ENCODE measurements at places on chromosomes 3 and 15. TPM values are rescaled to one million over a fixed set of nuclear protein-coding genes. Genes with fewer than 3 reads are reported as not detected.
A peak's percentile ranks its signal among the peaks of the same experiment; 100 is the strongest.

GRCh38 chr15:91067036-91067435, 33.0 kb upstream of the SV2B start:
- no peak for DNase-seq

DNA sequence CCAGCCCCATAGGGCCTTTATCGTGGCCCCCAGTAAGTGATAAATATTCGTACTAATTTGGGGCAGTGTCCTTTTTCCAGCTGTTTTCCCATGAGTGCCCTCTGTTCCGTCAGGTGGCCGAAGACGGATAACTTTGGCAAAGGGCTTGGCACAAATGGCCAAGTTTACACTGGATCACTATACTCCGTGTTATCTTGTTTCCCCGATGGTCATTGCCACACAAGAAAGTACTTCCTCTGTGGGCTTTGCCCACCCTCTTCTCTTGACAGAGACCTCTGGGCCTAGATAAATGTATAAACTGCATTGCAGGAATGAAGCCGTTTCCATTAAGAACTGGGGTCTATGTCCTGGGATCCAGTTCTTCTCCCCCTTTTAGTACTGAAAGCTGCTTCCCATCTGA, 39.1 kb downstream of the SMAD3 start:
- no peak for DNase-seq

GRCh38 chr15:66253418-66254088, at the start of gene MEGF11:
TSS of gene MEGF11 (minus strand) at chr15:66253750. CDS start at chr15:66128403, 125,347 bp downstream.
- peak; percentile 72 for DNase-seq

DNA sequence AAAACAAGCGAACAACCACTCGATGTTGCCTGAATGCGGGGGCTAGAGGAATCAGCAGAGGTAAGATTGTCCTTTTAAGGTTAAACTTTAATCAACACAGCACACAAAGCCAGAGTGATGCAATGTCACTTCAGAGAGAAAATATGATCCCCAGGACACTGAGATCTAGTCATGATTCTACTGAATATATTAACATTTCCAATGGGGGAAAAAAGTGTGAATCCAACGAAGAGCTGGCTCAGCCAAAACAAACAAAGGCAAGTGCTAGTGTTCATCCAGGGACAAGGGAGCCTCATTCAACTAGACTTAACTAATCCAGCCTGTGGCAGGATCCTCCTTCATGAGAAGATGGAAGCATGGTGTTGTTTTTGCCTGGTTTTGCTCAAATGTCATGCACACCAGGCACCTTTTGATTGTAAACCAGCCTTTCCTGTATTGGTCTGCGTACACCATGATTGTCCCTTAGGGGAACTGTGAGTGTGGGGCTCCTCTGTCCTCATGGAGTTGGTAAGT, 35.8 kb downstream of the SCG5 start:
- no peak for DNase-seq

GRCh38 chr3:111800472-111800871, 58.6 kb upstream of the PHLDB2 start:
- DNase-seq = no peak

DNA sequence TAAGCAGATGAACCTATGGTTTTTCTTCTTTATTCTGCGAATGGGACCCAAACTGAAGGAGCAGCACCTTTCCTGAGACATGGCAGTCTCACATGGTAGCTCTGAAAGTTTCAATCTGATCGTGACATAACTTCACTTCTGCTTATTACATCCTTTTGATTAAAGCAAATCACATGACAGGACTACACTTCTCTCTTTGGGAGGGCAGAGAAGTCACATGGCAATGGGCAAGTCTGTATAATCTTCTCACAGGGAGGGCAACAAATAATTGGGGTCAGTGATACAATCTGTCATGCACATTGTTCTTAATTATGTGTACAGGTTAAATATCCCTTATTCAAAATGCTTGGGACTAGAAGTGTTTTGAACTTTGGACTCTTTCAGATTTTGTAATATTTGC, 21.6 kb downstream of the NCBP2 start:
- DNase-seq = no peak

DNA sequence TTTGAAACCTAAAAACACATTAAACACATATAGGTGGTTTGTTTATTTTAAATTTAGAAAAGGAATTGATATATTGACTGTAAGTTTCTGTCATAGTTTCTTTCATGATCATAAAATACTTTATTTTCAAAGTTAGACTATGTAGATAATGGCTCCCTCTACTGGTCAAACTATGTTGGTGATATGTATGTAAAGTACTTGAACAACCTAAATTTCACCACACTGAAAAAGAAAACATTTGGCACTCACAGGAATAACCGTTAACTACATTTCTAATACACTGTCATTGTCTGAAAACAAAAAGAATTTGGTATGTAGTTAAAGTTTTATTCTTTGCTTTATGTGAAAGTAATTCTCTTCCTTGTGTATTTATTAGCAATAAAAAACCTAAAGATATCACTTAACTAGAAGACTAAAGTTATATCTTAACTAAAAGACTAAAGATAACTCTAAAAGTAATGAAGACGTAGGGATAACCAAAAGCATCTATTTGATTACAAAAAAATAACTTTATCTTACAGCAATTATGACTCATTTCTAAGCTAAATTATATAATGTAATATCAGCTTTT, 427.5 kb downstream of the VGLL3 start:
- no peak for DNase-seq

GRCh38 chr3:97778152-97778551, 13.6 kb downstream of the ARL6 start:
- DNase-seq = no peak

DNA sequence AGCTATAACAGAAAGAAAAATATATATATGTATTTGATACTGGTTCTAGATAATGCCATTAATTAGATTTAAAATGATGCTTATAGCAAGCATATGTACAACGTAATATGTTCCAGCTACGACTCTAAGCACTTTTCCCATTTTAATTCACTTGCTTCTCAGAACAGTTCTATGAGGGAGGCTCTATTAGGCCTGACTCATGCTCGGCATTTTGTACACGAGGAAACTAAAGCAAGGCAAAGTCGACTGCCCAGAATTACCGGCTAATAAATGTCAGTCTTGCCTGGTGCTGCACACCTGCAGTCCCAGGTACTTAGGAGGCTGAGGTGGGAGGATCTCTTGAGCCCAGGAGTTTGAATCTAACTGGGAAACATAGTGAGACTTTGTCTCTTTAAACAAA, 106.0 kb downstream of the PTPRG start:
- no peak for DNase-seq

DNA sequence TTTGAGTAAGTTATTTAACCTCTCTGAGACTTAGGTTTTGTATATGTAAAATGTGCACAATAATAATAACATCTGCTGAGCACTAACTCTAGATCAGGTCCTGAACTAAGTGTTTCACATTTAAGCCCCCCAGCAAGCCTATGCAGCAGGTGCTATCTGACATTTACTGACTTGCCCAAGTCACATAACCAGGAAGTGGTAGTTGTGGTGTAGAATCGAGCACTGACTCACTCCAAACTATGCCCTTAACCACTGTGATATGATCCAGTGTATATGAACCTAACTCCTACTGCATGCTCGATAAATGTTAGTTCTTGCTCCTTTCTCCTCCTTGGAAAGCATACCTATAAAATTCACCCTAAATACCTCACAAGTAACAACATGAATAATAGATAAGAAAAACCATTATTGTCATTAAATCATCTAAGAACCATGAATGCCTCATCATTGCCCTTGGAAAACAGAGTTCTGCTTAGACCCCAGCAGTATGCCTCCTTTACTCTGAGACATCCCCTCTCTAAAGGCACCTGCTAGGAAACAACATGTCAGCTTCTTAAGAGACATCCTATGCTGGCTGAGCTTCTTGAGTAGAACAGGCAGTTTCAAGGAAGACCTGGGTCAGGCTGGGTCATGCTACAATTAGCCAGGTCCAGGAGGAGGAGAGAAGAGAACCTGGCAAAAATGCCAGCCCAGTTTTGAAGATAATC, 3.0 kb upstream of the SHC4 start:
- no peak for DNase-seq

DNA sequence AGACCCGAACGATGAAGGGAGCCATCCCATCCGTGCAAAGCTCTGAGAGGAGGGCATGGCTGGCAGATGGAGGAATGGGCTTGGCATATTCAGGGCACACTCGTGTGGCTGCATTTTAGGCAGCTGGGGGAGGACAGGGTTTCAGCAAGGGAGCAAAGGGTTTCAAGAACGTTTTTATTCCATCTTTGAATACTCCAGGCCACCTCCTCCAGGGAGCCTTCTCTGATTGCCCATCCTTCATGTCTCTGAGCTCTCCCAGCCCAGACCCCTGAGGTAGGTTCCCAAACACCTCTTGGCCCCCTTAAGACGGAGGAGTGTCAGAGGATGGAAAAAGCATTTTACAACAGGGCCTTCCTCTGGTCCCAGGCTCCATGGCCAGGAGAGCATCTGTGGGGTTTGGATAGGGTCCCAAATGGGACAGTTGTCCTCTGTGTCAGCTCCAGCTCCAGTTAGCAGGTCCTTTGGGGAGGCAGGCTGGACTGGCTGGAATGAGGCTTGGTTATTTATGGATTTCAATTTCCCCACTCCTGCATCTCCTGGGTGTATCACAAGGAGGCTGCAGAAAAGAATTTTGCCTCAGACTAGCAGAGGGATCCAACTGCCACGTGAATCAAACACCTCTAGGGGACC, 17.7 kb upstream of the SLC6A1 start:
- no peak for DNase-seq

- DNase-seq = no peak
Measured at GRCh38 chr3:168162172-168162571, 66.4 kb upstream of the GOLIM4 start.

DNA sequence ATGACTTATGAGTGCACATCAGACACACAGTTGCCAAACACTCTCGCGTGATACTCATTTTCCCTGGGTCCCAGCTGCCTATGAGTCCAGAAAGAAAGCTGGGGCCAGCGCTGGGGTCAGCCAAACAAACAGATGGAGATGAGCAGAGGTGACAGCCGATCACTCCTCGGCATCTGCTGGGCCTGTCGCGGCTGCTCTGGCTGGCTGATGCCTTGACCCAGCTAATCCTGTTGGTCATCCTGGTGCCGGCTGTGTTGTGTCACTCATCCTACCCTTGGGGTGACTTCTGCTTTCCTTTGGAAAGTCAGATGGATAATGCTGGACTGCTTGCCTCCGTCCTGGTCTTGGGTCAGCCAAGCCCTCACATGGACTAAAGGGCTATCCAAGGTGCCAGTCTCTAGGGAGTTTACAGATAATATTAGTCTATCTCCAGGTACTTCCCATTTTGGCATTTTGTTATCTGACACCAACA, 105.3 kb upstream of the PDZRN3 start:
- DNase-seq = no peak

GRCh38 chr3:39752019-39752637, 57.3 kb upstream of the MYRIP start:
- DNase-seq = no peak

DNA sequence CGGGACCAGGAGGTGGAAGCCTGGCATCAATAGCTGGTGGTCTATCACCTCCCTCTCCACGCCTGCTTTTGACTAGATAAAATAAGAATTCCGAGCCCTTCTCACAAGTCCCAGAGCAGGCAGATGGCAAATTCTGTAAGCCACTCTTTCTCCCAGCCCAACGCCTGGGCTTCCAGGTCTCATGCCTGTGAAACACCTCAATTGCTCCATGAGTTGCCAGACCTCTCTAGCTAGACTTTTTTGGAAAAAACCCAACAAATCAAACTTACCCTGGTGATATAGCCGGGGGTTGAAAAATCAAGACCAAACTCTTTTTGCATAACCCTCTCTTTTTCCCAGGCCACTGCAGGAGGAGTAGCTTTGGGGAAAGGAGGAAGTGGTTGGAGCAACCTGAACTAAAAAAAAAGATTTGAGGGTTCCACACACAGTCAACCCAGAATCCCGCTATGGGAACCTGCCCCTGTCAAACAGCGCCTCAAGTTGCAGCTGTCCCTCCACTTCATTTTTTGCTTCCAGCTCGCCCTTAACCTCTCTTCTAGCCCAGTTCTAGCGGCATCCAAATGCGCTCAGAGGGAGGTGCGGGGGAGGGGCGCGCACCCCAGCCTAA, 7.0 kb downstream of the BHLHE40 start:
- no peak for DNase-seq

- DNase-seq = no peak
Measured at GRCh38 chr3:189967254-189967865, 153.3 kb downstream of the P3H2 start.

GRCh38 chr3:16174389-16174788, at the start of gene GALNT15:
TSS of gene GALNT15 (plus strand) at chr3:16174680. CDS start at chr3:16175152, 472 bp downstream.
- peak; percentile 87 for DNase-seq

GRCh38 chr3:193815246-193816027, 222.4 kb downstream of the OPA1 start:
- no peak for DNase-seq

GRCh38 chr3:129254536-129255230, 5.3 kb downstream of the COPG1 start:
- no peak for DNase-seq

GRCh38 chr3:195907684-195907933, 742 bp downstream of the TNK2 start:
- DNase-seq = no peak

- no peak for DNase-seq
Measured at GRCh38 chr3:157119369-157119951, 40.5 kb downstream of the CCNL1 start.

DNA sequence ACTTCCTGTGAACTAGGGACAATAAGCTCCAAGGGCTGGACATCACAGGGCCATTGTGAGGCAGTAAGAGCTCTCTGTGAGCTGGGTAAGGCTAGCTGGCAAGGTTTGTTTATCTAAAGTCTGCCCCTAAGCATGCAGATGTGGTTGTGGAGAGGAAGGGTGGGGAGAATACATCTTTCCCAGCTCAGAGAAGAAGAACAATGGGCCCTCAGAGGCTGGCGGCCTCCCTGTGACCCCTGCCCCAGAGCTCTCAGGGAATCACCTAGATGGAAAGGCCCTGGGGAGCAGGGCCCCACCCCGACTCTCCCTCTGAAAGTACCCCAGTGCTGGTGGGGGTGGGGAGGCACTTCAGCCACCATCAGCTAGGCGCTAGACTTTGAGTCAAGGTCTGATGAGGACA, 4.3 kb upstream of the AP3B2 start:
- no peak for DNase-seq

- no peak for DNase-seq
Measured at GRCh38 chr15:31171731-31172130, 70.2 kb upstream of the TRPM1 start.

C3orf22 gene
- total RNA-seq = not detected

PLSCR5 gene
- not detected for total RNA-seq

CAMK2N2 gene
- 0.30 TPM for total RNA-seq

SLITRK3 gene
- total RNA-seq = not detected

AHSG gene
- total RNA-seq = not detected

RTP2 gene
- total RNA-seq = not detected

PLXND1 gene
- total RNA-seq = 54.8 TPM

ZNF385D gene
- 12.5 TPM for total RNA-seq

NEIL1 gene
- total RNA-seq = 10.9 TPM

SLC12A6 gene
- total RNA-seq = 18.2 TPM

HIGD2B gene
- total RNA-seq = not detected

STRIT1 gene
- 4.8 TPM for total RNA-seq
